ENCODE measurements at places on chromosomes 5 and 9.

DNA sequence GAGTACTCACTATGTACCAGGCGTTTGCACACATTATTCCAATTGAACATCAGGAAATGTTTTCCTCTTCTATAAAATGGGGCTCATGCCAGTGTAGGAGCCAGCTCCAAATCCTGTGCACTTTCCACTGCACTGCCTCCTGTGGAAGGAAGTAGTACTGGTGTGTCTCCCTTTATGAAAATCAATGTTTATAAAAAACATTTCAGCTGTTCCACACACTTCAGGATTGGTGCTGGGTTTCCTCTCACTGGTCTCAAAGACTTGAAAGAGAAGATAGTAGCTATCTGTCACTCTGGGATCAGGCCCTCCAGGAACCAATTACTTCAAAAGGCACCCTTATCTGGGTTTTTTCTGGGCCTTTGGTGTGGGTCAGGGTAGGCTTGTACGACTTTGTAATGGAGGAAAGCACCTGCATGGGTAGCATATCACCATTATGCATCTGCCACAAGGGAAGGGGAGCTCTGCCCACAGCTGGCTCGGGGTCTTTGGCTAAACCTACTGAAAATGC lies 32.5 kb downstream of the RAB14 start:
- DNase-seq: peak; percentile 100

GRCh38 chr9:107361816-107362215 lies 78.7 kb downstream of the RAD23B start:
- DNase-seq: no peak

DNA sequence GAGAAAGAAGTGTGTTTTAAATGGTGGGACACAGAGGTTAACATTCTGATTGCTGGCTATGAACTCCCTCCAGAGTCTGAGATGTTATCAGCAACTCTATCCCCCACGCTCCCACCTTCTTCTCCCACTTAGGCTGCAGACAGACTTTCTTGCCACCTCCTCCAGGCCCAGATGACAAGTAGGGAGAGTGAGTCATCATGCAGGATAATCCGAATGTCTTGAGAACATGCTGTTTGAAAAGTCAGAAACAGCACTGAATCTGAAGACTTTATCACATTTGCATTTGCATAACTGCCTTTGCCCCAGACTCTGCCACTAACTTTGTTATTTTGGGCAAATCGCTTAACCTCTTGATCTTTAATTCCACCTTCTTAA lies 139.8 kb downstream of the ESM1 start:
- no peak for DNase-seq

GRCh38 chr9:37496020-37496419 lies 10.3 kb downstream of the POLR1E start:
- no peak for DNase-seq

GRCh38 chr5:149641000-149641576 lies 59.8 kb downstream of the ARHGEF37 start:
- DNase-seq: no peak

DNA sequence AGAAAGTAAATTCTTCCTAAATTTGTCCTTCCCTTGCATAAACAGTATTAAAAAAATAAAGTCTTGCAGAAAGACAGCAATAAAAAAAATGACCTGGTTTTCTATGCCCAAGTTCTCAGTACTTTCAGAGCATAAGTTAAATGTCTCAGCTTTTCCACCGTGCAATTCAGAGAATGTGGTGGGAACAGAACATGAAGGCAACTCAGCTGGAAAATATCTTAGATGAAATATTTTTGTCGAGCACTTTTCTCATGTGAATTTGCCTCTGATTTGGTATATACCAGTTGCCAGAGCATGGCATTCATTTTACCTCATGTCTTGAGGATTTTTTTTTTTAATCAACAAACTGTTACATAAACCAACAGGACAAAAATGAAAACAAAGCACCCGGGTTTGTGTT lies 176.1 kb downstream of the CETN3 start:
- DNase-seq: no peak

GRCh38 chr5:172353846-172354245 lies 70.3 kb upstream of the UBTD2 start:
- no peak for DNase-seq

- DNase-seq: no peak
Measured at GRCh38 chr9:72680593-72681282, 159.3 kb downstream of the TMC1 start.

DNA sequence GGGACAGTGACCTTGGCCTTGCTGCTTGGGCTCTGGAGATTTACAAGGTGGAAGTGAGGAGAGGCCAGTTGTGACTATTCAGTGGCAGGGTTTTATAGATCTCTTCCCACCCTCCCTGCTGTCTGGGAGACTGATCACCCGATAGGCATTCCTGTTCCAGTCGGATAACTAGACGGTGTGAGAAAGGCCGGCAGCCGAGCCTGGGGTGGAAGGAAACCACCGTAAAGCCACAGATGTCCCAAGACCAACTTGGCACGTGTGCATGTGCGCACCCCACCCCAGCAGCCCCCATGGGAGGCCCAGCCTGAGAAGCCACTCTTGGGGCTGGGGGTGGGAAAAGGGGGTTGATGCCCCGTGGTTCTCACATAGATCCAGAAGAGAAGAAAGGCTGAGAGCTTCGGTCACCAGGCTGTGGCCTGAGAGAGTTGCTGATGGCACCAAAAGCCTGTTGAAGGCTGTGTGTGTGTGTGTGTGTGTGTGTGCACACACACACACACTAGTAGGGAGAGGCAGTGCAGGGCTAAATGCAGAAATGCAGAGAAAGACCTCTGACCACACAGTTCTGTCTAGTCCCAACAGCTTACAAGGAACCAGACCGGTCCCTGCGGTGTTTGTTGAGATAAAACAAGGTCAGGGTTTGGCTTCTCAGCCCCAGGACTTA lies 225.8 kb downstream of the FANCC start:
- no peak for DNase-seq

DNA sequence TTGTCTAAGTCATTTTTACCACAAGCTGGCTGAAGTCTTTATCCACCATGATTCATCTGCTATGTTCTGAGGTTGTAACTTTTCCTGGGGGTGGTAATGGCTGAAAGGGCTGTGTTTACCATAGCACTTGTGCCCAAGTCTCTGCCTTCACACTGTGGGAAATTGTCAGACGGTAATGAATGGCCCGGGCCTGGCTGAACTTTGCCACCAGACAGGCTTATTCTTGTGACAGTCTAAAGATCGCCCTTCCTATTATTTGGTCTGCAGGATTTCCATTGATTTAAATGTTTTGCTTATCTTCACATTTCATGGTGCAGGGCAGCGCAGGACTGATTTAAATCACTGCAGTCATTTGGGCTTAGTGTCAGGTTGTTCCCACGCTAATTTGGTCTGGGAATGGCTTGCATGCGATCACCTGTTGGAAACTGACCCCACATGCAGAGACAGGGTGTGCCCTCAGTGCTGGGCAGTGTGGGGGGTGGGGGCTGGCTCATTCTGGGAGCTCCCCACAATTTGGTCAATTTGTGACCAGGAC lies 109.3 kb upstream of the ICE1 start:
- no peak for DNase-seq

GRCh38 chr5:175658299-175659145 lies 651 bp downstream of the HRH2 start:
- DNase-seq: no peak

DNA sequence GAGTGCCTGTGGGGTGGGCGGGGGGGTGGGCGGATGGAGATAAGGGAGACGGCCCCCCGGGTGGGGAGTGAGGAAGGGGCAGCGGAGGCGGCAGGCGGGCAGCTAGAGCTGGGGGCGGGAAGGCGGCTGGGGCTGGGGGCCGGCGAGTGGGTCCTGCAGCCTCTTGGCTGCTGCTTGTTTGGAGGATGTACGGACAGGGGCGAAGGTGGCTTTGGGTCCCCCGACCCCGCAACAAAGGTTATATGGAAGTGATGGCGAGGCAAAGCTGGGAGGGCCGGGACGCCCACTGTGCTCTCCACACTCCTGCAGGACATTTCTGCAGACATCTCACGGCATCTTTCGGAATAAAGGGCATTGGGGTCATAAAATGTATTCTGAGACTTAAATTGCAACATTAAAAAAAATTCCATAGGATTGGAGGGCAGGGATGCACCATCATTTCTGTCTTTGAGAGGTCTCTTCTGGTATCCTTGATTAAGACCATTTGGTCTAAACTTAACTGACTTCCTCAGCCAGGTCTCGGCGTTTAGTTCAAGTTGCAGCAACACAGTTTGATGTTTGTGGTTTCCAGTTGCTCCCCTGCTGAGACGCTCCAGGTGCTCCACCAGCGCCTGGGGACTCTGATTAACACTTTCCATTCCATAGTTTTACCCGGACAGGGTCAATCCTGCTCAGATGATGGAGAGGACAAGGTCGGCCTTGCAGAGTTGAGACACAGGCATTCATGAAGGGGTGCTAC lies 101.6 kb upstream of the SSBP2 start:
- DNase-seq: peak; percentile 92

- DNase-seq: no peak
Measured at GRCh38 chr5:76714751-76715485, 1.0 kb upstream of the F2R start.

All from Jurkat, Clone E6-1 (cell line).